ENCODE measurements at places on chromosomes 12 and 14. TPM values are rescaled to one million over a fixed set of nuclear protein-coding genes. Genes with fewer than 3 reads are reported as not detected.

- no peaks in the 10 kb centered on the region for H3K4me1 ChIP-seq
- H3K27ac ChIP-seq: no peak overlapping the region
Measured at GRCh38 chr14:28142400-28143015, 624.1 kb upstream of the FOXG1 start.

GRCh38 chr12:46771268-46771827 is 54.4 kb downstream of the SLC38A4 start:
- no peaks in the 10 kb centered on the region for H3K4me1 ChIP-seq
- no peak for DNase-seq
- no peaks in the 10 kb centered on the region for H3K36me3 ChIP-seq
- peaks cover 11% of the 10 kb centered on the region for H3K27me3 ChIP-seq
- no peak overlapping the region for H3K4me3 ChIP-seq

Gene GPR68
- 32.7 TPM for total RNA-seq

DNA sequence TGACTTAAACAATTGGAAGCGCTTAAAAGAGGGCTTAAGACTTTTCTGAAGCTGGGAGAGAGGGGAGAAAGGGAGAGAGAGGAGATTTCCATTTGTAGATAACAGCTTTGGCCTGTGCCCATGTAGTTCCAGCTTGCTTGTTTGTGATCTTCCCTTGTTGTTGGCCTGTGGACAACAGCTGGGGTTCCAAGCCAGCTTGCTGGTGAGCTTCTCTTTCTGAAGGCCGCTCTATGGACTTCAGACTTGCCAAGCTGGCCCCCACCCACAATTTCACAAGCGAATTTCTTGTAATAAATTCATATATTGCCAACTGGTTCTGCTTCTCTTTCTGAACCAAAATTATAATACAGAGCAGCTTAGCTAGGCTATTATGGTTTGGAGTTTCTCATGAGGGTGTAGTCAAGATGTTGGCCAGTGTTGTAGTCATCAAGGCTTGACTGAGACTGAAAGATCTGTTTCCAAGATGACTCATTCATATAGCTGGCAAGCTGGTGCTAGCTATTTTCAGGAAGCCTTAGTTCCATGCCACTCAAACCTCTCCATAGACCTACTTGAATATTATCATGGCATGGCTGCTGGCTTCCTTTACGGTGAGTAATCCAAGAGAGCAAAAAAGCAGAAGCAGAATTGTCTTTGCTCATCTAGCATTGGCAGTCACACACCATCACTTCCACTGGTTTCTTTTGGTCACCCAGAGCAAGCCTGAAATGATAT is 89.4 kb downstream of the ATP23 start:
- no peak overlapping the region for H3K27ac ChIP-seq
- no peaks in the 10 kb centered on the region for H3K4me1 ChIP-seq
- DNase-seq: no peak

- no peak for DNase-seq
- H3K27me3 ChIP-seq: peaks cover 33% of the 10 kb centered on the region
- H3K27ac ChIP-seq: no peak overlapping the region
- no peaks in the 10 kb centered on the region for H3K36me3 ChIP-seq
- no peaks in the 10 kb centered on the region for H3K4me1 ChIP-seq
Measured at GRCh38 chr14:101481557-101481956, 79.7 kb upstream of the DIO3 start.

Gene HCAR2
- total RNA-seq: not detected

Gene SLC6A13
- 0.15 TPM for total RNA-seq

Gene SMCO2
- total RNA-seq: 0.22 TPM

- H3K27ac ChIP-seq: no peak overlapping the region
- DNase-seq: no peak
- H3K27me3 ChIP-seq: peaks cover 4% of the 10 kb centered on the region
- H3K4me3 ChIP-seq: no peak overlapping the region
- no peaks in the 10 kb centered on the region for H3K36me3 ChIP-seq
Measured at GRCh38 chr14:23631234-23631633, 4.9 kb upstream of the DHRS2 start.

- no peaks in the 10 kb centered on the region for H3K36me3 ChIP-seq
- H3K27ac ChIP-seq: no peak overlapping the region
- H3K4me3 ChIP-seq: no peak overlapping the region
- peaks cover 30% of the 10 kb centered on the region for H3K4me1 ChIP-seq
- H3K27me3 ChIP-seq: no peaks in the 10 kb centered on the region
Measured at GRCh38 chr12:111398530-111398929, 7.2 kb upstream of the SH2B3 start.

DNA sequence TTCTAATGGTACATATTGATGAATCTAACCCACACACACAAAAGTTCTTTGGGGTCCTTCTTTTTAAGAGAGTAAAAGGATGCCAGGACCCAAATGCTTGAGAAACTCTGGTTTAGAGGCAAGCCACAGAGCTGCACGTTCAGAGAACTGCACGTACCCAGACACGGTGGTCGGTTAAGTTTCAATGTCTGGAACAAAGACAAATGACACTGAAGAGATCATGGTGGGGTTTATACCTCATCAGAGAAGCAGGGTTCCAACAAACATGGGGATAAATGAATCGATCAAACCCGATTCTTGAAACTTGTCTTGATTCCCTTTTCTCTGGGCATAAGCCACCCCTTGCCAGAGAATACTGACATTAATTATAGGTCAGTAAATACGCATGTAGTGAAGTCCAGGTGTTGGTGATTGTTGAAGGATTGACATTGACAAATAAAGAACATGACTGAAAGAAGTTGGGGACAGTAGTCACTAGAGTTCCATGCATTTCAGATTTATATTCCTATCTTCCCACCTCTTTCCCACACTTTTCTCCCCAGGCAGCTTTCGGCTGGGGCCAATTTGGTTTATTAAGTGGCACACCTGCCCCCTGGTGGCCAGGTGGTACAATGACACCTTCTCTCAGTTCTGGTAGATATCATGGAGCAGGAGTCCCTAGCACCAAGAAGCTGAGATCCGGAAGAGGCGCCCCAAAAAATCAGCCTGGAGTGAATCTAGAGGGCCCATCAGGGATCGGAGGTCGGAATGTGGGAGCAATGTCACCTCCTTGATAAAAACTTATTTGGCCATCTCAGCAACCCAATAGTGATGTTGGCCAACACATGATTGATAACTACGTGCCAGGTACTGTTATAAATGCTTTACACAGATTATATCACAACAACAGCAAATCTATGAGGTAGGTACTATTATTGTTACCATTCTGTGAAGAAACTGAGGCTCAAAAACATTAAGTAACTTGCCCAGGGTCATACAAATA is 17.8 kb upstream of the HDAC7 start:
- DNase-seq: peak; percentile 70
- H3K27ac ChIP-seq: peak overlapping the region; percentile 11
- no peaks in the 10 kb centered on the region for H3K27me3 ChIP-seq
- H3K4me3 ChIP-seq: no peak overlapping the region
- peaks cover 57% of the 10 kb centered on the region for H3K4me1 ChIP-seq

DNA sequence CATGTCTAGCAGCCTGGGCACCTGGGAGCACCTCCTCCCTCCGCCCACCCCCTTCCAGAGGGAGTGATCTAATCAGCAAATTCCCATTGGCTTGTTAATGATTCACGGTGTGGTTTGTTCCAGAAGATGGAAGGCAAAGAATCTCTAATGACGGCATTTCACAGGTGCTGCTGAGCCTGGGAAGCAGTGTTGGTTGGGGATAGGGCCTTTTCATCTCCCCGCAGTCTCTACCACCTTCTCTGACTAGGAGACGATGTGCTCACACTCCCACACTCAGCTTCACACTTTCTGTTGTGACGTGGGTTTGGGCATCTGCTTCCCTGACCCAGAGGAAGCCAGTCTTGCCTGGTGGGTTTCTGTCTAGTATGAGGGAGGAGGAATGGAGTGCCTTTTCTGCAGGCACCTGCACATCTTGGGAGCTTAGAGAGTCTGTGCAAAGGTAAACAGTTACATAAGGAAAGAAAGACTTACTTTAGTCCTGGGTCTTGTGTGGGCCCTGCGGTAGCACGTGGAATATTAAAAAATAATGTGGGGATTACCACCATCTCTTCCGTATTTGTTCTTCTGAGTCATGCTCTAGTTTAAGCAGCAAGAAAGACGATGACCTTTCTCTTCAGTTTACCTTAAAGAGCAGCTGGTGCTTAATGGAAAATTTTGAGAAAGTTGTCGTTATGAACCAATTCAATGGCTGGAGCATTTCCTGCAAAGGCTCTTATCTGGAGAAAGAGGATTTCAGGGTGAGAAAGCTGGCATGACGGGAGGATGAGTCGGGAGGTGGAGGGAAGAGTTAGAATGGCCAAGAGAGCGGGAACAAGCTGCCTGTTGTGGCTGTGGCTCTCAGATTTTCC is 70.6 kb upstream of the ARHGAP5 start:
- no peak overlapping the region for H3K4me3 ChIP-seq
- H3K4me1 ChIP-seq: no peaks in the 10 kb centered on the region
- no peaks in the 10 kb centered on the region for H3K36me3 ChIP-seq
- H3K27ac ChIP-seq: no peak overlapping the region

GRCh38 chr14:103408491-103409155 is 23.4 kb downstream of the MARK3 start:
- peaks cover 10% of the 10 kb centered on the region for H3K4me1 ChIP-seq
- no peak for DNase-seq
- peaks cover 29% of the 10 kb centered on the region for H3K36me3 ChIP-seq
- H3K27ac ChIP-seq: no peak overlapping the region

GRCh38 chr12:26791301-26791791 is 41.6 kb downstream of the ITPR2 start:
- no peak overlapping the region for H3K27ac ChIP-seq
- no peak overlapping the region for H3K4me3 ChIP-seq
- H3K36me3 ChIP-seq: peaks cover 27% of the 10 kb centered on the region
- H3K4me1 ChIP-seq: peaks cover 24% of the 10 kb centered on the region

- peak; percentile 70 for DNase-seq
- peak overlapping the region; percentile 8 for H3K4me3 ChIP-seq
- H3K27me3 ChIP-seq: no peaks in the 10 kb centered on the region
- H3K4me1 ChIP-seq: peaks cover 38% of the 10 kb centered on the region
- peak overlapping the region; percentile 92 for H3K27ac ChIP-seq
- no peaks in the 10 kb centered on the region for H3K36me3 ChIP-seq
Measured at GRCh38 chr14:71143381-71144290, 236.4 kb downstream of the PCNX1 start.

Gene RNF212B
- total RNA-seq: not detected

Gene ANO2
- total RNA-seq: not detected

DNA sequence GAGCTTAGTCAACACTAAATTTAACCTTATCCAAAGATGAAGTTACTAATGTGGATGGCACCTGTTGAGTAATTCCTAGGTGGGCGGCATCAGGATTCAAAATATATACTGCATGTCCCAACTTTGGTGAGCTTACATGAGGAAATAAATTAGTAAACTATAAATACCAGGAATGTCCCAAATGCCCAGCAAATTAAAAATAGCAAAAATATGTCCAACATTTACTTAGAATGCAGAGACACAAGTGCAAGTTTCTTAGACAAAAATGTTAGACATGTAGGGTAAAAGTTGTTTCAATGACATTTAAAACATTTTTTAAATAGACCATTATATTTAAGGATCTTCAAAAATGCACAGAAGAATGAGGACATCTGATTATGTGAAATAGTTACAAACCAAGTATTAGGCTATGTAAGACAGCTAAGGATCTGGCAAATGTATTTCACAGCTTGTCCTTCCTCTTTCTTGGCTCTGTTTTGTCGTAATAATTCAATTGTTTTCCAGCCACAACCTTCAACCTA is 115.9 kb downstream of the NAV3 start:
- H3K4me3 ChIP-seq: no peak overlapping the region
- H3K27ac ChIP-seq: no peak overlapping the region
- no peak for DNase-seq
- H3K36me3 ChIP-seq: no peaks in the 10 kb centered on the region
- H3K4me1 ChIP-seq: no peaks in the 10 kb centered on the region

- peaks cover 13% of the 10 kb centered on the region for H3K4me1 ChIP-seq
- no peaks in the 10 kb centered on the region for H3K36me3 ChIP-seq
- H3K27me3 ChIP-seq: no peaks in the 10 kb centered on the region
- peak overlapping the region; percentile 54 for H3K27ac ChIP-seq
Measured at GRCh38 chr12:124537525-124538193, 29.8 kb downstream of the NCOR2 start.
